Spinal cord (tissue), 10 donors: ENCODE measurements at places on chromosomes 1 and 21.

DNA sequence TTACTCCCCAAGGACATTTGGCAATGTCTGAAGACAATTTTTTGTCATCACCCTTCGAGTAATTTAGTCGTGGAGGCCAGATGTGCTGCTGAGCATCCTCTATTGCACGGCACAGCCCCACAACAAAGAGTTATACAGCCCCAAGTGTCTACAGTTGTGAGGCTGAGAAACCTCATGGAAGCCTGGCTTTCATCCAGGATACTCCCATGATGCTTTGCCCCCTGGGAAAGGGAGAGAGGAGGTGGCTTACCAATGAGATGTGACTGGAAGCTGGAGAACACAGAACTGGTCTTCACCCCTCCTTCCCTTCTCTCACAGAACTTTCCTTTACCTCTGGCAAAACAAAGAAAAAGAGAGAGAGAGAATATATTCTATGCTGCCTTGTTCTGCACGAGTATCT lies 150.9 kb upstream of the VAMP3 start:
- no peak for DNase-seq

DNA sequence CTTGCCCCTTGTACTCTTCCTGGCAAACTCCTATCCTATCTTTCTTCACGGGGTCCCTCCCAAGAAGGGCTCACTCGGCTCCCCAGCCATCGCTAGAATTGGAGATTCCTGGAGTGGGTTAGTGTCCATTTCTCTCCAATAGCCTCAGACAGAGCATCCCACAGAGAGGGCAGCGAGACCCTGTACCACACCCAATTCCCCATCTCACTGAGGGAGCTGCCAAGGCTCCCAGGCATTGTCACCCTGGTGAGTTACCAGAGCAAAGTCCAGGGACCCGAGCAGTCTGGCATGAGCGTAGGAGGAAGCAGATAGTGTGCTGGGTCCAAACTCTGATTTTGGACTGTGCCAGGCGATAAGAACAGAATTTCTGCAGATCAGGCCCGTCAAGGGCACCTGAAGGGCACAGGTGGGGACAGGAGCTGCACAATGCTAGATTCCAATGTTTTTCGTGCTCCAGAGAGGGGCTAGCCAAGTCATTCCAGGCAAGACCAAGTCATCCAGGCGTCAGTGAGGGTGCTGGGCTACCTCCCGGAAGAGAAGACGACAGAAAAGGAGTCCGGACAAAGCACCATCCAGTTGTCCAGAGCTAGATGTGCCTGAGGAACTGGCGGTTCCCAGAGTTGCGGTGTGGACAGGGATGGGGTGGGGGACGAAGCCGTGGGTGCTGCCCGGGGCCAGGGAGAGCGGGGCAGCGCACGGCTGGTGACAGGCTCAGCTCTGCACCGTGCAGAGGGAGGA lies 15.3 kb downstream of the AKR7A3 start:
- DNase-seq, result no peak

- DNase-seq, result no peak
These were observed 780 bp upstream of the CROCC start for GRCh38 chr1:16920951-16921350.

DNA sequence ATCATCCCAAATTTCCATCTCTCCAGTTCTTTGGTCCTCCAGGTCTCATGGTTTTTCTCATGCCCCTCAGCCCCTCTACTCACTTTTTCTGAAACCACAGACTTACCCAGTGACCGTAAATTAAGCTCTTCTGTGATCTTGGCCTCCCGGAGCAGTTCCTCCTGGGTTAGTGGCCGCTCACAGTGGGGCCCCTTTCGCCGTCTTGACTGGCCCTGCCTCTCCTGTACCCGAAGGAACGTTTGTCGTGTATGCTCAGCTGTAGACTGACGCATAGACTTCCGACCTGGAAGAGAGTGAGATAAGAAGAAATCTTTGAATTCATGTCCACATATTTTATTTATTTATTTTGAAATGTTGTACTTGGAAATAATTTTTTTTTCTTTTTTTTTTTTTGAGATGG lies 5.8 kb downstream of the VPS72 start:
- no peak for DNase-seq

DNA sequence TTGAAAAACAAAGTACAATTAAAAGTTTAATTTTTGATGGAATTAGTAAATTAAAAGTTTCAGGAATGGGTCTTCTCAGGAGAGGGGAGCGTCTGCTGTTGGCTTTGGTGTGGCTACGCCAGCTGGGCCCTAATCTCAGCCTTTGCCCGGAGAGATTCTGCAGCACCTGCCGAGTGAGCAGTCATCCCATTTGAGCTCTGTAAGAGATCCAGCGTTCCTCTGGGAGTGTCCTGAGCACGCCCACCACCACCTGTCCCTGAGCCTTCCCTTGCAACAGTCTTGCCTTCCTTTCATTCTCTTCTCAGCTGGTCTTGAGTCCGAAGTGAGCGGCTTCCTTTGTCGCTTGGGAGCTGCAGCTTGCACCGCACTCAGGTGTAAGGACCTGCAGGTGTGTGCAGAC lies 263.1 kb downstream of the CAMTA1 start:
- DNase-seq, result no peak

DNA sequence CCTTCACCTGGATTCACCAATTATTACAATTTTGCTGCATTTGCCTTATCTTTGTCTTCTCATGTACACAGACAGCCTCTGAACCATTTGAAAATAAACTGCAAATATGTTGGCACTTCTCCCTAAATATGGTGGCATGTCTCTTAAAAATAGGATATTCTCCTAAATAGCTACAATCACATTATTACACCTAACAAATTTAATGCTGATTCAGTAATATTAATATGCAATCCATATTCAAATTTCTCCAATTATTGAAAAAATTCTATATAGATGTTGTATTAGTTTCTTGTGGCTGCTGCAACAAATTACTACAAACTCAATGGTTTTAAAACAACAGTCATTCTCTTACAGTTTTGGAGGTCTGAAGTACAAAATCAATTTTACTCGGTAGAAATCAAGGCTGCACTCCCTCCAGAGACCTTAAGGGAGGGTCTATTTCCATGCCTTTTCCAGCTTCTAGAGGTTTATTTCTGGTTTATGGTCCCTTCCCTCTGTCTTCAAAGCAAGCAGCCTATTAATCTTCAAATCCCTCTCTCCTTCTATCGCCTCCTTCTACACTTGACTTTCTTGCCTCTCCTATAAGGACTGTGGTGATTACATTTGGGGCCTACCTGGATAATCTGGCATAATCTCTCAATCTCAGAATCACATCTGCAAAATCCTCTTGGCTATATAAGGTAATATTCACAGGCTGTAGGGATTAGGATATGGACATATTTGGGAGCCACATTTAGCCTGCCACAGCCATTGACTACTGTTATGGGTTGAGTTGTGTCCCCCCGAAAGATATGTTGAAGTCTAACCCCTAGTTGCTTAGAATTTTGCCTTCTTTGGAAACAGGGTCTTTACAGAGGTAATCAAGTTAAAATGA lies 52.5 kb upstream of the BOLA1 start:
- no peak for DNase-seq

- no peak for DNase-seq
These were observed 3.9 kb downstream of the TXNIP start for GRCh38 chr1:145992502-145992936.

GRCh38 chr1:32045772-32046171 lies 27.0 kb upstream of the TMEM39B start:
- DNase-seq, result no peak

DNA sequence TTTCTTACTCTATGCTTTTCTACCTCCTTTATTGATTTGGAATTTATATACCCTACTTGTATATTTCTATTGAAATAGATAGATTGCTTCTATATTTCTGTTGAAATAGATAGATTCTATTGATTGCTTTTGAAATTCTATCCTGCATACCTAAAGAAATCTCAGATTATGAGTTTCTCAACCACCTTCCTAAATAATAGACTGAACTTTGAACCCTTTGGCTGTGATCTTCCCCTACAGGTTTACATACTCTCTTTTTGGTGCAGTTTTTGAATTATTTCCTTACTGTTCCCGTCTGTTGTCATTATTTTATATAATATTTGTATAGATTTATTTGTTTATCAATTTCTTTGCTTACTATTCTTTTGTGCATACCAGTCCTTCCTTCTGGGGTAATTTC lies 20.4 kb upstream of the CSF3R start:
- DNase-seq, result no peak

DNA sequence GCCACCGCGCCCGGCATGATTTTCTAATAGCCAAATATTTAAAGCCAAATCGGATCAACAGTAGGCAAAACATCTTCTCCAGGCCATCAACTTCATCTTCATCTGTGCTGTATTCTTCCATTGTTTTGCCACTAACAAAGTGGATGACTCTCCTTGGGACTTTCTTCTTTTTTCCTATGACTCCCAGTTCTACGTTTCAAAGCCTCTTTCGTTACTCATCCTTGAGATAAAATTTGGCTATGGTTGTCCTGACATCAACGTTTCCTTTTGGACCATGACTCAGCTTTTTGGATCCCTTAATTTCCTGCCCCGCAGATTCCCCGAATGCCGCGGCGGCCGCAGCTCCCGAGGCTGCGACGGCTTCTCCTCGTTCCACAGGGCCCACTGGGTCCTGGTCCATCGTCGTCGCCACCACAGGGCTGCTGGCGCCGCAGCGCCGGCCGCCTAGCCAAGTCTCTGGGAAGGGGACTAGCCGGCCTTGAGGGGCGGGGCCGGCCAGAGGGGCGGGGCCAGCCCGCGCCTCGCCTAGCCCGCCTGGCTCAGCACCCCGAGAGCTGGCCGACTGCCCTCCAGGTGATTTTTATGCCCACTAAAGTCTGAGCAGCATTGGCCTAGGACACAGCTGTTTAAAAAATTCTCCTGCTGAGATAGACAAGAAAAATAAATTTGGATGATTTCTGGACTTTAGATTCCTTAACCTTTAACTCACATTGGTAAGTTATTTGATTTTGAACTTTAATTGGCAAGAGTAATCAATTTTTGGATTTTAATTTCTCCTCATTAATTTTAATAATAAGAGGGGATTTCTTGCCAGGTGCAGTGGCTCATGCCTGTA lies 93.9 kb downstream of the ADCY10 start:
- DNase-seq, result no peak

DNA sequence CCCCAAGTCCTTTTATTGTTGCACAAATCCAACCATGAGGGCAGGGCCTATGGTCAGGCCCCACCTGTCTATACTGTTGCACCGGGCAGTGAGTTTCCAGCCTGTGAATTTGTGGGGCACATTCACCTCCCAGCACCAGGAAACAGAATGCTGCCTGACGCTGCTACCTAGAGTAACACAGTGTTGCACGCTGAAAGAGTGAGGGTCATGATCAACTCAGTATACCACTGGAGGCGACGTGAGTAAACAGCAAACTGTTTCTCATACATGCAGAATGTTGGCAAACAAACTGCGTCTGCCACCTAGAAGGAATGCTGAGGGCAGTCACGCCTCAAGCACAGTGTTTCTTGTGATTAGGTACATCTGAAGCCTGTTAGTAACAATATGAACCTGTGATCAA lies 13.4 kb upstream of the LRRC47 start:
- DNase-seq, result no peak

DNA sequence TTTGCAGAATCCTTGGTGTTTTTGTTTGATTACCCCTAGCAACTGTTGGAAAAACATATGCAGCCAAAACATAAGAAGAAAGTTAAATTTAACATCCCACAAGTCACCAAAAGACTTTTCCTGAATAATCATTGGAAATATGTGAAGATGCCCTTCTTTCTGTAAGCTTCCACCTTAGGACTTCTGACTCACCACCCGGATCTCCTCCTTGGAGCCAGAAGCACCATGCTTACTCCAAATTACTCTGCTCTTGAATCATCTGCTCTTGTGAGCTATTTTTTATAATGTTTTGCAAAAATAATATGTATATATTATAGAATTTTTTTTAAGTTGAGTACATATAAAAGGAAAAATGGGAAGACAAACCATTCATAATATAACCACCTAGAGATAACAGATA lies 391.7 kb downstream of the KCTD3 start:
- no peak for DNase-seq

- DNase-seq, result no peak
These were observed 262.4 kb downstream of the USP25 start for GRCh38 chr21:15992171-15992570.

GRCh38 chr1:30883389-30884172 lies 25.0 kb downstream of the SDC3 start:
- no peak for DNase-seq

DNA sequence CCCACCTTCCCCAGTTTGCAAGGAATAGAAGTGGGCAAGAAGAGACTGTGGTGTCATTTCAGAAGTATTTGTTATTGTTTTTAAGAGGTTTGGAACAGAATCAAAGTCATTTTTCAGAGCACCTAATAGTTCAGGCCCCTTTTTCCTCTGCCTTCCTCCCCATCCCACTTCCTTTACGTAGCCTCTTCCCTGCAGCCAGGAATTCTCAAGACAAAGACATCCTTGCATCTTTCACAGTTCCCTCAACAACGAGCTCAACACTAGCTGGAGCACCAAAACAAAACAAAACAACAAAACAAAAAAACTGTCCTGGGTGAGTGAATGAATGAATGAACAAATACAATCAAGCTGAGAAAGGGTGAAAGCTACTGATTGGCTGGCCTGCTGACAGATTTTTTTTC lies 7.0 kb downstream of the PALMD start:
- DNase-seq, result no peak
